Astrocyte of the hippocampus (primary cell): ENCODE measurements at places on chromosomes 6 and 20.

GRCh38 chr6:125151700-125152099 lies 1.9 kb upstream of the TPD52L1 start:
- DNase-seq, result no peak

- DNase-seq, result peak; percentile 38
These were observed 487.6 kb upstream of the FLRT3 start for GRCh38 chr20:14824996-14825395.

- no peak for DNase-seq
These were observed 967 bp downstream of the SMPDL3A start for GRCh38 chr6:122790028-122790422.

GRCh38 chr20:24705486-24705885 lies 236.1 kb downstream of the SYNDIG1 start:
- no peak for DNase-seq

DNA sequence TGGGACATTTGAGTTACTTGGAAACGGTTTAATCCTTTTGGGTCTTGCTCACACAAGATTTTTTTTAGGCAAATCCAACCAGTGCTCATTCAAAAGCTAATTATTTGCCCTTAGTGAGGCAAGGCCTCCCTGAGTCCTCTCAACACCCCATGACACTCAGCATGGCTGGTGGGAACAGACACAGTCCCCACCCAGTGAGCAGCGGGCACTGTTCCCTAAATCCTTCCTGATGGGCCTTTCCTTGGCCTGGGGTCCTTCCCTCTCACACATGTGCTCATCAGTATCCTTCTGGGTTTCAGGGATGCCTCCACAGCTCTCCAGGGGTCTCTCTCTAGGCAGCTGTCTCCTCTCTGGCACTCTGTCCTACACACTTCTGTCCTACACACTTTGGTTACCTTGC lies 28.0 kb downstream of the PLAGL2 start:
- no peak for DNase-seq
